AG04449 (cell line): ENCODE measurements at places on chromosomes 11 and 22.

DNA sequence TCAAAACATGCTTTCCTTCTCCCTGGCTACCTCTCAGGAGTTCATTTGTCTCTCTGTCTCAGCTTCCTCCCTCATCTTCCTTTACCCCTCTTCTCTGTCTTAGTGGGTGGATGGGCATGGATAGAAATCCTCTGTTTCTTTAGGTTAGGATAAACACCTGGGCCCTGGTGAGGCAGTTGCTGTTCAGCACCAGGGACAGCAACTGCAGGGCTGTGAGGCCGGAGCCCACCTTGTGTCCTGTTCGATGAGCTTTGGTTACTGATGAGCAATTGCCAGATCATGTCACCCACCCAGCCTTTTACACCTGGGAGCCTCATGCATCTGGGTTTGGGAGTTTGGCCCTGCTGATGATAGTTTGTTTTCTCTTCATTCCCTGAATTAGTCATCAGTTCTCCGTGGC, 6.1 kb upstream of the CRYBB3 start:
- no peak for DNase-seq

DNA sequence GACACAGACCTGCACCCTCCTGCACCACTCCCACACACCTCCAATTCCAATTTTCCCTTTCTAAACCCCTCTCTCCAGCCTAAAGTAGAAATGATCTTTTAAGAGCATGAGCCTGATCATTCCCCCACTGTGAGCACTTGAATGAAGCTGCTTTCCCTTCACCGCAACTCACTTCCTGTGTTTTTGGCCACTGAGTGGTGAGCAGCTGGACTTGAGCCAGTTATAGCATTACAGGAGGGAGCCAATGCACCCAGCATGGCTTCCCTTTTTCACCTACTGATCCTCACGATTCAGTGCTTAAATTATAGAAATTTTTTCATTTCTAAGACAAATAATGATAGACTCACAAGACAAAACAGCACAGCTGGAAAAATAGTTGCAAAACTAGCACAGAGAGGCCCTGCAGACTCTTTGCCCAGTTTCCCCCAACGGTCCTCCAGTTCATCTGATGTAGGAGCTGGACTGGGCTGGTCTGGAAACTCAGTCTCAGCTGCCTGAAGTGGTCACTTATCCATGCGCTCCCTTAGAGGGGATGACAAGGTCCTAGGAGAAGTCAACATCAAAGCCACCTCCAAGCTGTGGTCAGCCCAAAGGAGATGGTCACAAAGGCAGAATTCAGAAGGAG, 9.7 kb upstream of the APOL4 start:
- no peak for DNase-seq

- no peak for DNase-seq
These were observed 35.6 kb downstream of the FBLN1 start for GRCh38 chr22:45538281-45538680.

GRCh38 chr11:7486098-7486780, 933 bp downstream of the OLFML1 start:
- no peak for DNase-seq

GRCh38 chr22:23237201-23237798, 57.0 kb downstream of the BCR start:
- DNase-seq, result no peak

DNA sequence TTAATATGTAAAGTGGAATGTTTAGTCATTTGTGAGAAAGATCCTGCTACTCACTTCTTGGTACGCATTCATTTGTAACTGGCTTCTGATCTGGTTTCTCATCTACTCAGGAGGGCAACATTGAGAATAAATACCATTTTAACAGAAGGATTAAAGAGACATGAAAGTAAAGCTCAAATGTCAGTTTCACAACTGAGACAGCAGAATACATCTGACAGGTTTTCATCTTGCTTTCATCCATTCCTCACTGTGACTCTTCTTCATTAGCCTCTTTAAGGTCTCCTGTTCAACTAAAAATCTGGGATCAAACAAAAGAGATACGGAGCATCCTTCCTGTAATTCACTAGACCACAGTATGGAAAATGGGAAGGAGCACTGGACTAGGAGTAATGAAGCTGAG, 31.4 kb upstream of the CCDC89 start:
- no peak for DNase-seq

DNA sequence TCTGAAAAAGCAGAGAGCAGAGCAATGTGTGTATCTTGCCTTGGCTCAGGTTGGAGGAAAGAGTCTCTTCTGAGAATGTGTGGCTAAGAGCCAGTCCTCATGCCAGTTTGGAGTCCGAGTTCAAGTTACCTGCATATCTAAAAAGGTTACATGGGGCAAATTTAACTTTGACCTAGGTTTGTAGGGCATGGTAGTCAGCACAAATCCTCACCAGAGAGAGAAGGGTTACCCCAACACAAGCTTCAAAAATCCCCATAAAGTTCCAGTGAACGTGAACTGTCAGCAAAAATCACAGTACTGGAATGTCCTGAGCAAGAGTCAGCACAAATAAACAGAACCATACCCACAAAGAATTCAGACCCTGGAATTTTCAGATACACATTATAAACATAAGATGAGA, 13.8 kb downstream of the SDHD start:
- no peak for DNase-seq

GRCh38 chr22:28424427-28425080, 255.1 kb downstream of the TTC28 start:
- no peak for DNase-seq

DNA sequence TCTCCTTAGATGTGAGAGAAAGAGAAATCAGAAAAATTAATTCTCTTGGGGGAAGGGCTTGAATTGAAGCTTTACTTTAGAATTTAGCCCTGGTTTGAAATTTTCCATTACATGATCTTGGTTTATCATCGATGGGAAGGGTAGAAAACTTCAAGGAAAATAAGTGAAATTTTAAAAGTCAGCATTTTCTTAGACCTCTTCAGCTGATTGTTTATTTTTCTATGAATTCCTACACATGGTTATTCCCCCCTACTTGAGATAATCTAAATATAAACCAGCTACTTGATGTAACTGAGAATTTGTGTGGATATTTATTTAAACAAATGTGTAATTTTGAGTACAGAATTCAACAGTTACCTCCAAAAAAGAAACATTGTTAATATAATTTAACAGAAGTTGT, 10.9 kb downstream of the PIH1D2 start:
- no peak for DNase-seq

- DNase-seq, result no peak
These were observed 341.7 kb upstream of the MTNR1B start for GRCh38 chr11:92627615-92628256.

- DNase-seq, result peak; percentile 51
These were observed 30.1 kb downstream of the SBF2 start for GRCh38 chr11:10263929-10264328.

- no peak for DNase-seq
These were observed 12.8 kb downstream of the CD44 start for GRCh38 chr11:35151683-35152280.

GRCh38 chr11:96079691-96080090, 155.8 kb upstream of the MTMR2 start:
- DNase-seq, result no peak

- DNase-seq, result no peak
These were observed 38.4 kb upstream of the CRYBB3 start for GRCh38 chr22:25161017-25161915.

GRCh38 chr11:9151631-9152030, 60.2 kb upstream of the SCUBE2 start:
- DNase-seq, result no peak

- no peak for DNase-seq
These were observed 597 bp upstream of the PLXNB2 start for GRCh38 chr22:50307890-50308596.

DNA sequence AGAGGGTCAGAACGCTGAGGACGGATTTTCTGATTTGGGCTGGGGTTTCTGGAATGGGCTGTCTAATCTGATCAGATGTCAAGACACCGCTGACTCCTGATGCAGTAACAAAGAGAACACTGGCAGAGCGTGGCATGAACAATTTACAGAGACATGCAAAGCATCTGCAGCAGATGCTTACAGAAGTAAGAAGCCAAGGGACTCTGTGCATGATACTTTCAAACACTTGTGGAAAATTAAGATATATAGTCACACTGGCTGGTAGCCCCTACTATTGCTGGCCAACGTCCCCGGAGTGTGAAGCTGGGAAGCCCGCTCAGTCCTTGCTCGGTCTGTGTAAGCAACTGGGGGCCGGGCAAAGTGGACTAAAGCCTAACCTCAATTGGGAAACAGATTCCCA, 903.7 kb downstream of the BRD1 start:
- DNase-seq, result no peak

DNA sequence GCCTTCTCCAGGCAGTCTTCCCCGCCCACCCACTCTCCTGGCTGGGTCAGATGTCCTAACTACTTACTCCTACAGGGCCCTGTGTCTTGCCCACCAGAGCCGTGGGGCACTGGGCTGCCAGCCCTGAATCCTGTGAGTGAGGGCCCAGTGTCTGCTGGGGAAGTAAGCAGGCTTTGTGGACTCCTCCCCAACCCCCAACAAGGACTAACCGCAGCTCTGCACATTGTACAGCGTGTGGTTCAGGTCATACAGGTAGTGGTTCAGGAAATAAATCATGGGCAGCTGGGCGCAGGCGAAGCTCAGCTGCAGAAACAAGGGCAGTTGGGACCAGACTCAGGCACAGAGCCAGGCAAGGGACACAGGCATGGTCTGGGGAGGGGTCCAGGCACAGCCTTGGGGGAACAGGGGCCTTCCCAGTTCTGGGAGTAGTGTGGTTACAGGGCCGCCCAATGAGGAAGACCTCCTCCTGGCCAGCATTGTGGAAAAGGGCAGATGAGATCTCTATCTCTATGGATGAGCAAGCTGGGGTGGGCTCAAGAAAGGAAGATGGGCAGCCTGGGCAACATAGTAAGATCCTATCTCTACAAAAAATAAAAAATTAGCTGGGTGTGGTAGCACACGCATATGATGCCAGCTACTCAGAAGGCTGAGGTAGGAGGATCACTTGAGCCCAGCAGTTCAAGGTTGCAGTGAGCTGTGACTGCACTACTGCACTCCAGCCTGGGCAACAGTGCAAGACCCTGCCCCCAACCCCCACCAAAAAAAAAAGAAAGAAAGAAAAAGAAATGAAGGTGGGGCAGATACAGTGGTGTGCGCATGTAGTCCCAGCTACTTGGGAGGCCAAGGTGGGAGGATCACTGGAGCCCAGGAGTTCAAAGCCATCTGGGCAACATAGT, 5.5 kb downstream of the UNC93B1 start:
- no peak for DNase-seq

DNA sequence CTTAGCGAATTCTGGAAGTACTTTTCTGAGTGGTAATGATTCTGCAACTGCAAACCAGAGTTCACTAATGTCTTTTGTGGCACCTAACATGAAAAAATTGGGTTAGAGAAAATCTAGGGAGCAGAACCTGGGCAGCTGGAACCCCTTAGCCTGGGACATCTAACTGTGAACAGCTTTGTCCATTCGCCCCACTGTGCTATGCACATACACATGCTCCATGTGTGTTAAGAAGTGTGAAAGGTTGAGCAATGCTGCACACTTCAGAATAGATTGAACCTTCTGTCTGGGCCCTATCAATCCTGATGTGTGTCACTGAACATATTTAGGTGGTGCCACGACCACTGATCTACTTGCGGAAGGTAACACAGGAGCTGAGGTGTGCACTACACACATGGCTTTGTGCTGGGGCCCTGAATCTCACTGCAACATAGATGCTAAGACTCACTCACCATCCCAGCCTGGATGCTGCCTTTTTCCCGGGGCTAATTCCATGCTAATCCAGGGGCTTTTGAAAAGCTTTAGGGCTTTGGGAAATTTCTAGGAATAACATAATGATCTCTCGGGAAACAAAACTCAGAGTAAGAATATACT, 976.2 kb downstream of the NTM start:
- DNase-seq, result no peak

DNA sequence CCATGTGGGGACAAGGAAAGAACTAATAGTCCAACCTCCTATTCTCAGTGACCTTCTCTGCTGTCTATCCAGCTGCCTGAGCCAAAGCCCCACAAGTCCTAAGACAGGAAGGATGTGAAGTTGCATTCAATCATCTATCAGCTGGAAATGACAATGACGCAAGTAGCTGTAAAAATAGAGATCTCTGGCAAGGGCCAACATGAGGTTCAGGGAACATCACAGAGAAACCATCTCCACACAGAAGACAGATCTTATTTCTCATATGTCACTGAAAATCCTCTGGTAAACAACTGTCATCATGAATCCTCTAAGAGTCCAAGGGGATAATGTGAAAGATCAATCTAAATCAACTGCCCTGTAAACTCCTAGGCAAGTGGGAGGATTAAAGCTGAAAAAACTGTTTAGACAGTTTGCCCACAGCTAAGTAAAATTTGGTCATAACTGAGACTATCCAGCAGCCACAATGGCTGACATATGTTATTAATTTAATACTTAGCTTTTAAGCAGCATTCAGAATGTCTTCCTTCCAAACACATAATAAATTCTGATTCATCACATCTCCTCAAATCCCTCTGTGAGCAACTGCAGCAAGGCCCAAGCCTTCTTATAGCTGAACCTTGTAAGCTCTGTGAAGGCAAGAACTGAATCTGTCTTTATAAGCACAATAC, 52.1 kb downstream of the ALG9 start:
- DNase-seq, result peak; percentile 72

- no peak for DNase-seq
These were observed 244.3 kb downstream of the BRD1 start for GRCh38 chr22:49583341-49583740.

- no peak for DNase-seq
These were observed 798 bp upstream of the OOSP3 start for GRCh38 chr11:59877784-59878183.

DNA sequence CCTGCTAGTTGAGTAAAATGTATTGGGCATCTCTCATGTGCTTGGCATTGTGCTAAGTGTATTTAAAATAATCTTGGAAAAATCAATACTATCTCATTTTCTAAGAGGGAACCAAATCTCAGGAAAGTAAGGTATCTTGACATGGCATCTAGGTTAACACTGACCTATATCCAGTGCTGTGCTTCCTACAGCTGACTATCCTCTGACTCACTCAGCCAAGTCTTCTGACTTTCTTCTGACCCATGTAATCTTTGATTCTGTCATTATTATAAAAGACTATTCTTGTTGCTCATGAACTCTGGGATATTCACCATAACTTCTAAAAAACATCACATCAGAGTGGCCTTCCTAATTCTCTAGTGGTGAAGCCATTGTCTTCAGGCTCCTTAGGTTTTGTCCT, 304.1 kb upstream of the TENM4 start:
- DNase-seq, result no peak

GRCh38 chr11:554428-555226, 5.9 kb downstream of the LMNTD2 start:
- no peak for DNase-seq

- no peak for DNase-seq
These were observed 265.8 kb downstream of the BUD13 start for GRCh38 chr11:116507016-116507415.
